Left lung (tissue), 14 donors: ENCODE measurements at places on chromosomes 5 and 9.

GRCh38 chr5:25754895-25755294, 1110.1 kb upstream of the CDH10 start:
- DNase-seq: no peak

GRCh38 chr5:83337453-83338035, 134.0 kb upstream of the VCAN start:
- DNase-seq: no peak

GRCh38 chr9:135230386-135230765, 142.9 kb downstream of the OLFM1 start:
- no peak for DNase-seq

GRCh38 chr9:68678430-68678829, 26.6 kb upstream of the PIP5K1B start:
- DNase-seq: no peak

DNA sequence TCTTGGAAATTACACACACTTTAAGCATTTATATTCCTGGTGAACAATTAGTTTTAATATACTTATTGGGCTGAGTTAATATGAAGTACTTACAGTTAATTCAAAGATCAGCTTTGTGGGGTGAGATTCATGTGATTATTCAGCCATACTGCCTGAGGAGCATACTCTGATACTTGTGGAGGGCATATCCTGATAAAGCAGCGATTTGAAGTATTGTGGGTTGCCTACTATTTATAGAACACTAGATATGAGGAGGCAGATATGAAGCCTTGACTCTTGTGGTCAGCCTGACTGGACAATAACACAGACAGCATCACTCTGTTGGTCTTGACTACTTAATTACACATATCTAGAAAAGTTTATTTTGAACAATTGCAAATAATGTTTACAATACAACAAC, 27.0 kb upstream of the AGGF1 start:
- no peak for DNase-seq
